Ureter (tissue), 1 donor: ENCODE measurements at places on chromosomes 7 and 10. TPM values are rescaled to one million over a fixed set of nuclear protein-coding genes. Genes with fewer than 3 reads are reported as not detected.

DNA sequence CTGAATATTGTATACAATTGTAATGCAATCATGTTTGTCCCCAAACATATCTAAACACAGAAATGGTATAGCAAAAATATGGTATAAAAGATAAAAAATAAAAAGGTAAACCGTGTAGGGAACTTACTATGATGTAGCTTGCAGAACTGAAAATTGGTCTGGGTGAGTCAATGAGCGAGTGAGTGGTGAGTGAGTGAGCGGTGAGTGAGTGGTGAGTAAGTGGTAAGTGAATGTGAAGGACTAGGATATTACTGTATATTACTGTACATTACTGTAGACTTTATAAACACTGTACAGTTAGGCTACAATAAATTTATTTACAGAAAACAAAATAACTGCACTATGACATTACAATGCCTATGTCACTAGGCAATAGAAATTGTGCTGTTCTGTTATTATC lies 1163.2 kb upstream of the SORCS1 start:
- no peak for DNase-seq

The ITGA8 gene
- 58.6 TPM for total RNA-seq

DNA sequence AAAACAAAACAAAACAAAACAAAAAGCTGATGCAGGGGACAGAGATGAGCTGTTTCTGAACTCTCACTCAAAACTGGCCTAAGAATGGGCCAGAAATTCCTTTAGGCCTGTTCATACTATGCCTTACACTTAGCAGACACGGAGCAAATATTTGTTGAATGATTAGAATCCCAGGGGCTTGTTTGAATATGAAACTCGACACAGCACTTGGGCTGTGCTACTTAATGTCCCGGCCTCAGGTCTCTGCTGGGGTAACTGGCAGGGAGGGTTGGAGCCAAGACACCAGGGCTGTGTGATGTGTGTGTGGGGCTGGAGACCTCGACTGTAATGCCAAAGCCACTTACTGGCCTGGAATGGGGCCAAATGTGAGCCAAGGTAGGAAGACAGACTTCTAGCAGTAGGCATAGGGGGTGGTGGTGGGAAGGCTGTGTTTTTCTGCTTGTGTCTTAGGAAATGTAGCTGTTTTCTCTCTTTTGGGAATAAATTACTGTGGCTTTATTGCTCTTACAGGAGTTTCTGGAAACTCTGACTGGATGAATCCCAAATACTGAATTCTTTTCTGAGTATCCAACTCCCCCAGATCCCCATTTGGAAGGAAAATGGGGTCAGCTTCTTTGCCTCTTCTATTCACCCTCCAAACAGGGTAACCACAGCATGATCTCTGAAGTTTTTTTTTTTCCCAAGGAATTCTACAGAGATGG lies 66.7 kb downstream of the EMX2 start:
- DNase-seq = no peak

DNA sequence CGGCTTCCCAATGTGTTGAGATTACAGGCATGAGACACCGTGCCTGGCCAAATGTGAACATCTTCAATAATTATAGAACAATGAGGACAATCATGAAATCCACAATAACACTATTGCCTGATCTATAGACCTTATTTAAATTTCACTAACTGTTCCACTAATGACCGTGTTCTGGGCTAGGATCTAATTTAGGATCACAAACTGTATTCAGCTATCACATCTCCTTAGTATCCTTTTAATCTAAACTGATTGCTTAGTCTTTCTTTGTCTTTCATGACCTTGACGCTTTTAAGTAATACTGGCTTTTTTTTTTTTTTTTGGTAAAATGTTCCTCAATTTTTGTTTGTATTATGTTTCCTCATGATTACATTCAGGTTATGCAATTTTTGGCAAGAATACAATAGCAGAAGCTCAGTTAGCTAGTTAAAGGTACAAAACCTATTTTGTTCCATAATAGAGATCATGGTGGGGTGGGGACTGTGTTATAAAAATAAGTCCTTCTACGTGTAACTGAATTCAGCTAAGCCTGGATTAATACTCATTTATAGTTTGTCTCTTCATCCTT lies 158.4 kb downstream of the AOAH start:
- DNase-seq = no peak

GRCh38 chr10:42801135-42801534 lies 18.5 kb downstream of the BMS1 start:
- DNase-seq = no peak

DNA sequence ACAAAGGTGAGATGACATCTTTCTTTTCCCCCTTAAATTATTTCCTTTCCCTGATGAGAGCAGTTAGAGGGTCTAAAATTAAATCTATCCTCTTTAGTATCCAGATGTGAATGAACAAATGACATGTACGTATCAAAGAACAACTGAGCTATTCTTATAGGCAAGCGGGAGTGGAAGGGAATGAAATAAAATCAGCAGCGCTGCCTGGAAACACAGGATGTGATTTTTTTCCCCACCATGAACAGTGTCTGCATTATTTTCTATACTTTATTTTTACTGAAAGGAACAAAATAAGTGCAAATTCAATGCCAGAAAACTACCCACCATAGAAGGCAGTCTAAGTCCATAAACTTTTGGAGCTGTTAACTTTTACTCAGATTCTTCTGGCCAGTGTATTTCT lies 40.6 kb downstream of the SLC26A4 start:
- DNase-seq = no peak

DNA sequence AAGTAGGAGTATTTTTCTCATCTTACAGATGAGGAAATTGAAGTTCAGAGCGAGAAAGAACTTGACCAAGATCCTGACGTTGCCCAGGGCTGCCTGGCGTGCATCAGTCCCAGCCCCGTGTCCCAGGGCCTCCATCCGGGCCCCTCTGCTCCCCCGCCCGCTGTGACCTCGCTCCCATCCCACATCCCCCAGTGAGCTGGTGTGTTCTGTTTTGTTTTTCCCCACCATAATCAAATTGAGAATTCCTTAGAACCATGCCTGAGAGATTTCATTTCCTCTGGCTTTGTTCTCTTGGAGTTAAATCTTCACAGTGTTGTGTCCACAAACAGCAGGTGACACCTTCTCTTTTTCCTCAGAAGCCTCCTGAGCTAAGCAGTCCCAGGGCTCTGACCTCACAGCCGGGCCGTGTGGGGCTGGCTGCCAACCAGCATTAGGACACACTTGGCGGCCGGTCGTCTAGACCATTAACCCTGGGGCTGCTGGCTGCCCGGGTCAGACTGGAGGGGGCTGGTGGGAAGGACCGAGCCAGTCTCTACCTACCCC lies 44.3 kb downstream of the PFKP start:
- no peak for DNase-seq

The EPHA1 gene
- total RNA-seq = 24.9 TPM

DNA sequence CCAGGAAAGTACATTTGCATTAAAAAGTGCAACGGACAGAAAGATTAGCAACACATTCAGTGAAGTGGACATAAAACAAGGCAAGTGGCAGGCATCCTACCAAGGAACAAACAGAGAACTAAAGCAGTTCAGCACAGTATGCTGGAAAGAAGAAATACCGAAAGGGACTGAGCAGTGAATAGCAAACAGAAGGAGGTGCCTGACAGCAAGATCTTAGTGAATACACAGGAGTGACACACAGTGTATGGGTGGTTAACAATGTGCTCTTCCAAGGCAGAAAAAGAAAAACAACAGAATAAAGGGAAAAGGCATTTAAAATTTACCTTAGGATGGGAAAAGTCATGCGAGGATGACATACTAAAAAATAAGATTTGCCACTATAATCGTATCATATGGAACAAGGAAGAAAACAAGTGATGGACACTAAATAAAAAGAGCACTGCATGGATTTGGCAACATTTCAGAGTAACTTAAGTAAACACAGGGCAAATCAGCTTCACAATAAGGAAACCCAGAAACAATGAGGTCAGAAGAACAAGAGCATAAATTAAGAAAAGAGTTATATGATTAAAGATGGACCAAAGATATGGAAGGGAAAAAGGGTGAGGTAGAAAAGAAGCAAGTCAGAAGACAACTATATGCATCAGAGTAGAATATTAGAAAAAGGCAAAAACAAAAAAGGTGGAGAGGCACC lies 29.5 kb downstream of the MEST start:
- no peak for DNase-seq

The STAG3 gene
- total RNA-seq = 1.9 TPM

The ZFYVE27 gene
- total RNA-seq = 33.8 TPM

DNA sequence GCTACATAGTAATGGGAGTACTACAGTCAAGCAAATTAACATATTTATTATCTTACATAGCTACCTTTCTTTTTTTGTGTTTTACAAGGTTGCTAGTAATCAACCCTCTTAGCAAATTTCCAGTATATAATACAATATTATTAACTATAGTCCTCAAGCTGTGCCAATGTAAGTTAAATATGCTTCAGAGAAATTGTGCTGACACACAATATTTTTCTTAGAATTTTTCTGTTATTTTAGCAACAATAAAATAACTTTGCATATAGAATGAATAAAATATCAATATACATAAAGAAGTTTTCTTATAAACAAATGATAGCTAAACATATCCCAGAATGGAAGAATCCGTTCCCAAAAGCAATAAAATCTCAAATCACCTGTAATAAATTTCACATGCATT lies 1605.1 kb downstream of the REEP3 start:
- DNase-seq = no peak

GRCh38 chr7:141128506-141128905 lies 54.6 kb downstream of the TMEM178B start:
- no peak for DNase-seq

DNA sequence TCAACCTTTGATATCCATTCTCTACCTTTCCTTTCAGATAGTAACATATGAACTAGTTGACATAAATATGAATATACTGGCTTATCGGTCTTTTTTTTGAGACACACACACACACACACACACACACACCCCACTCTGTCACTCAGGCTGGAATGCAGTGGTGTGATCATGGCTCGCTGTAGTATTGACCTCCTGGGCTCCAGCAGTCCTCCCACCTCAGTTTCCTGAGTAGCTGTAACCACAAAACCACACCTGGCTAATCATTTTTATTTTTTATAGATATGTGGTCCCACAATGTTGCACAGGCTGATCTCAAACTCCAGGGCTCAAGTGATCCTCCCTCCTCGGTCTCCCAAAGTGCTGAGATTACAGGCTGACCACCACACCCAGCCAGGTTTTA lies 14.2 kb upstream of the NT5C3A start:
- no peak for DNase-seq

The SLC13A4 gene
- 0.13 TPM for total RNA-seq

DNA sequence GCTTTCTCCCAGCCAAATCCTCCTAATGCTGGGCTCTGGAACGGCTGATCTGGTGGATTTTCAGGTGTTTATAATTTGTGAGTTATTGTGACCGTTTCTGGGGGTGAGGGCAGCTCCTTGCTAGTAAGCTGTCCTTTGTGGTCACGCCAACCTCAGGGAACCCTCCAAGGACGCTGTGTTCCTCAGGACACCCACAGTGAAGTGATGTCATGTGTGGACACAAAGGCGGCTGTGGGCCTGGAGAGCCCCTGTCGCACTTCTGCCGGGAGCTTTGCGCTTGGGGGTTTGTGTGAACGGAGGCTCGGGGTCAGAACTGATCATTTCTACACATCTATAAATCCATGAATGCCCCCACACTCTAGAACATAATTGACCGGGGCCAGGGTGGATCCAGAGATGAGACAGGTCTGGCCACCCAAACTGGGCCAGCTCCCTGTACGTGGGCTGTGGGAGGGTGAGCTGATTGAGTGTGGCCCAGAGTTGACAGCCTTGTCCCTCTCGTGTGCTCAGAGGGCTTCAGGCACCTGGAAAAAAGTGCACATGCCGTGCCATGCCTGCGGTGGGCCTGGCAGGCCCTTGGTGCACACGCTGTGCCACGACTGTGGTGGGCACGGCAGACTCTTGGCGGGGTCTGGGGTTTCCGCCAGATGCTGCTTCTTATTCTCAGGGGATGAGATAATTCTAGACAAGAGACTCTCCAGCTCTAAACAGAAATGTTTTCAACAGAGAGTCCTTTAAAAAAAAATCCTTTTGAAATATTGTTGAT lies 130.2 kb downstream of the VIPR2 start:
- DNase-seq = no peak

DNA sequence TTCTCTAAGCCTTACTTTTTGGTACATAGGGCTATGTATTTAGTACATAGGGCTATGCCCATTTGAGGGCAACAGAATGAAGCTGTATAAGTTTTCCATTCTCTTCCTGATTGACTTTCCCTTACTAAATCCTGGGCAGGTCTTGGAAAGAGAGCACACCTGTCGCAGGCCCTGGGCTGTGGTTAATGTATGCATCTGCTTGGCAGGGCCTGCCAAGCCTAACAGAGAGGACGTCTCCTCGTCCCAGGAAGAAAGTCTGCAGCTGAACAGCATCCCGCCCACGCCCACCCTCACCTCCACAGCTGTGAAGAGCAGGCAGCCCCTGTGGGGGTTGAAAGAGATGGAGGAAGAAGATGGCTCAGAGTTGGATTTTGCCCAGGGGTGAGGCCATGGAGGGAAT lies 8.9 kb upstream of the PVRIG start:
- no peak for DNase-seq

The MSMB gene
- not detected for total RNA-seq

GRCh38 chr7:38932509-38933168 lies 23.6 kb upstream of the VPS41 start:
- DNase-seq = peak; percentile 47

GRCh38 chr10:127046975-127047877 lies 142.0 kb downstream of the DOCK1 start:
- DNase-seq = no peak

DNA sequence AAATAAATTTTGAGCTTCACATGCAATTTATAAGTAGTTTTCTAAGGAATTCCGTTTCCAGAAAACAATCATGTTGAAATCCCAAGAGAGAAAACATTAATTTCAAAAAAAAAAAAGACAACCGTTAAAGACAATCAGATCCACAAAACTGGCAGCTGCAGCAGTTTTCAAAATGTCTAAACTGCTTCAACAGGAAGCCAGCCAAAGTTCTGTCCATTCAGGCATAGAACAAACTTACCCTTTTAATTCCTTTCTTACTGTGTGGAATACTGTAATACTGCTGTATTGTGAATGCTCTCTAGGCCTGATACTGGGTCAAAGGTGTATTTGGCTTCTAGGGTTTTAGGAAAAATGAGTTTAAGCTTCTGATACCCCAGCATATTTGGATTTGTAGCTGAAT lies 31.6 kb downstream of the HOXA1 start:
- no peak for DNase-seq

DNA sequence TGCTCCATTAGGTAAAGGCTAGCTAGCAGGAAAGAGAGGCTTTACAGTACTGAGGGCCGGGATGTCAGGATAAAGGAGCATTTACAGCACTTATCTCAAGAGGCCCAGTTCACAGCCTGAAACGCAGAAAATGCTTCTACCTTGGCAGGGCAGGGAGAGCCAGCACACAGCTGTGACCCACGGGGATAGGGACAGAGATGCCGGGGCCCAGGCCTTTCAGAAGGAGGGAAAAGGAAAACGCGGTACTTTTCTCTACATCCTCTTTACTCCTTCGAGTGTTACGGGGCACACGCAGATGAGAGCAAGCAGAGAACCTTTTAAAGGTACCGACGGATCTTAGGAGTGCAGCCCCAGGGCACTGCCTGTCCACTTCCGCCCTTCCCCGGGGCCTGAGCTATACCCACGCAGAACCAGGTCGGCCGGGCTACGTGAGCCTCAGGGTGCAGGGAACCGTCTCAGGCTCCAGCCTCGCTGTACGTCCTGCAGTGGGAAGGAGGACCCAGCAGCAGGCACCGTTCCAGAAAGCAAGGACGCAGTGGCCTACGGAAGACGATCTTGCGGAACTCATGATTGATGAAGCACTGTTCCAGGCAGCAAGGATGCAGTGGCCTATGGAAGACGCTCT lies 232.3 kb downstream of the ELFN1 start:
- no peak for DNase-seq
